ENCODE measurements at places on chromosomes 6 and 20.

GRCh38 chr6:29425075-29425474, 10.3 kb downstream of the OR12D1 start:
- DNase-seq, result no peak

GRCh38 chr6:155155787-155156447, 107.9 kb upstream of the CLDN20 start:
- DNase-seq, result no peak

- no peak for DNase-seq
Measured at GRCh38 chr6:167093406-167093921, 29.4 kb upstream of the CCR6 start.

DNA sequence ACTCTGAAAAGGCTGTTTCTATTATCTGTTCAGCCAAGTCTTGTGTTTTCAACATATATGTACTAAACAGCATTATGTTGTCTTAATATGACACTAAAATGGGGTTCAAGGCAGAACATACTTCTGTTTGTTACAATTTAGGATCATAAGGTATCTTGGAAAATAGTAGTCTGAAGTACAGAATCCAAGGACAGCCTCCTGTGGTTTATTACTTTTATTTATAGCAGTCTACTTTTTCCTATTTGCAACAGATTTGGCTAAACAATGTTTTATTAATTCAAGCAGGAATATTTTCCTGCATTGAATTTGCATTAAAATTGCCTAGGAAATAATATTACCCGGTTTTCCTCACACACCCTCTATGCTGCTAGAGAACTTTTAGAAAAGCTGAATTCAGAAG, 67.7 kb downstream of the PLEKHG1 start:
- DNase-seq, result no peak

- DNase-seq, result no peak
Measured at GRCh38 chr6:113599444-113599843, 257.7 kb upstream of the MARCKS start.

- DNase-seq, result no peak
Measured at GRCh38 chr6:28772480-28773381, 151.1 kb downstream of the TRIM27 start.

- no peak for DNase-seq
Measured at GRCh38 chr20:52207020-52207810, 15.6 kb upstream of the ZFP64 start.

- DNase-seq, result no peak
Measured at GRCh38 chr6:102023977-102024657, 630.6 kb downstream of the GRIK2 start.

DNA sequence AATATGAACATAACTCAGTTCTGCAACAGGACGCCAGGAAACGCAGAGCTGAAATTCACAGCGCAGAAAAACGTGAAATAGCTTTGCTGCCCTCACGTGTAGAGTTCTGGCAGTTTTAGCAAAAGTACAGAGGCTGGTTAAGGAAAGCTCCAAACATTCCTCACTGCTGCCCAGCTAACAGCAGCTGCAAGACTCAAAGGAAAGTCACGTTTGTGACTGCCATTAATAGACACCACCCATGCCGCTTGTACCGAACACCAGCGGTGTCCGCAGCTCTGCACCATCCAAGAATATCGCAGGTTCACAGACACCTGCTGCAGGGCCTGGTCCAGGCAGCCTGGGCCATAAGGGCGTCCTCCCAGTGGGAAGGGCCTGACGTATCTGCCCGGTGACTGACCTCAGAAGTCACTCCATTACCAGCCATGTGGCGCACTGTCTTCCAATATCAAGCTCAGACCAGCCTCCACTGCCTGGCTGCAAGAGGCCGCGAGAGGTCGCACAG, 61.4 kb downstream of the WDR27 start:
- no peak for DNase-seq

GRCh38 chr6:133587546-133588160, 301.3 kb upstream of the TCF21 start:
- DNase-seq, result no peak

GRCh38 chr20:427401-427800, 19.3 kb downstream of the RBCK1 start:
- no peak for DNase-seq

DNA sequence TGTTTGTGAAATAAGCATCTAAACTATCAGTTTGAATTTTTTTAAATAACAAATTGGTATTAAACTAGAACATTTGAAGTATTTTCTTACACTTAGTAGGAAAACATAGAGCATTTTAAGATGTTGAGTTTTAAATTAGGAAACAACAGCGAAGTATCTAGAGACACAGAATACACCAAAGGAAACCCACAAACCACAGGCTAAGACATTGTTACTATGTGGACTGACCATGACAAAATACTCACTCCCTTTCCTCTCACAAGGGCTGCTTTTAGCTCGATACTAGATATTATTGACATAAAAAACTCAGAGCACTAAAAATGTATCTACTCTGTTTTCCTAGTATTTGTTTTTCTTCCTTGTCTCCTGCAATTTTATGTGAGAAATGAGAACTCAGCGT, 266.0 kb upstream of the CITED2 start:
- no peak for DNase-seq

DNA sequence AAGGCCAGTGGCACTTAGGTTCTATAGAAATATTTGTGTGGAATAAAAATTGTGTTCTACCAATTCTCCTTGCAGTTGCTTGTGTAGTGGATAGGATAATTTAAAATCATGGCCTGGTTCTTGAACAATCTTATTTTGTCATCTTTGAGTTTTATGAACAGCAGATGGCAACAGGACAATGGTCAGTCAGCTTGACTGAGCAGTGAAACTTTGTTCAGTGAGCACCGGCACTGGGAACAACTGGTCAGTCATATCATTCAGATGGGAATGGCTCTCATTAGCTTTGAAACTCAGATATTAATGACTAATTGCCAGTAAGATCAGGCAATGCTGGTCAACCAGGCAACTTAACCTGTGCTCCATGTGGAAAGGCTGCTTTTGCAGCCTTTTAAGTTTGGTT, 129.2 kb downstream of the BCKDHB start:
- no peak for DNase-seq

- no peak for DNase-seq
Measured at GRCh38 chr20:48862279-48862678, 34.5 kb upstream of the PREX1 start.

GRCh38 chr20:46979603-46980241, 85.1 kb downstream of the EYA2 start:
- no peak for DNase-seq

GRCh38 chr6:27091661-27092315, 155.7 kb upstream of the PRSS16 start:
- peak; percentile 77 for DNase-seq

- peak; percentile 4 for DNase-seq
Measured at GRCh38 chr6:137237413-137238170, 18.4 kb upstream of the IFNGR1 start.

DNA sequence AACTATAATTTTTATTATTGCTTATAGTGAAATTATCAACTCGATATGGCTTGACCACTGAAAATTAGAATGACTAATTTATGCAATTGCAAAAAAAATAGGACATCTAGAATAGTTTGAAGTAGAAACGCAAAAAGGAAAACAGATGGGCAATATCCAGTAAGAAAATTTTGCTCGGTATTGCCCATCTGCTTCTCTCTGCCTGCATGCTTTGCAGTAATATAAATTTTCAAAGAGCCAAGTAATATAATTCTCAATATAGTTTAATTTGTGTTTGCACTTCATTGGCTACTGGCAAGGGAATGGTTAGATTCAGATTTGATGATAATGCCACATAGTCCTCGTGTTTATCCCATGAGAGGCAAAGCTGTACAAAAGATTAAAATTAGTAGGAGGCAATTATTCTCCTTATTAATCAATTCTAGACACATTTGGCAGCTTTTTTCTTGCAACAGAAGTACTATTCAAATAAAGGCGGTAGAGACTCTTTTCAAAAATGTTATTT, 27.3 kb upstream of the LAMA2 start:
- no peak for DNase-seq

GRCh38 chr20:57250607-57251343, 15.7 kb downstream of the BMP7 start:
- no peak for DNase-seq

DNA sequence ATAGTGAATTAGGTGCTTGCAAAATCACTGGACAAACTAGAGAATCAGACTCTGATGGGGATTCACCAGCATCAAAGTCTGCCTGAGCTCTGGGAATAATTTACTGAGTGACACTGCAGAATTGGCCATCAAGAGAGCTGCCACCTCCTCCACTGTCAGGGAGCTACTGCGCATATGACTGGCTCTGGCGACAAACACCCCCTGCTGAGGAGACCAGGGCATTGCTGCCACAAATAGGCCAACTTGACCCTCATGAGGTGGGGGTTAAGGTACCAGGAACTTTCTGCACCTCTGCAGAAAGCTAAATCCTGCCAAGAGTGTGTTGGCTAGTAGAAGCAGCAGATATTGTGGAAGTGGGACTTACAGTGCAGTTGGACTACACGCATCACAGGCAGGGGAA, 88.0 kb downstream of the CDS2 start:
- DNase-seq, result no peak

DNA sequence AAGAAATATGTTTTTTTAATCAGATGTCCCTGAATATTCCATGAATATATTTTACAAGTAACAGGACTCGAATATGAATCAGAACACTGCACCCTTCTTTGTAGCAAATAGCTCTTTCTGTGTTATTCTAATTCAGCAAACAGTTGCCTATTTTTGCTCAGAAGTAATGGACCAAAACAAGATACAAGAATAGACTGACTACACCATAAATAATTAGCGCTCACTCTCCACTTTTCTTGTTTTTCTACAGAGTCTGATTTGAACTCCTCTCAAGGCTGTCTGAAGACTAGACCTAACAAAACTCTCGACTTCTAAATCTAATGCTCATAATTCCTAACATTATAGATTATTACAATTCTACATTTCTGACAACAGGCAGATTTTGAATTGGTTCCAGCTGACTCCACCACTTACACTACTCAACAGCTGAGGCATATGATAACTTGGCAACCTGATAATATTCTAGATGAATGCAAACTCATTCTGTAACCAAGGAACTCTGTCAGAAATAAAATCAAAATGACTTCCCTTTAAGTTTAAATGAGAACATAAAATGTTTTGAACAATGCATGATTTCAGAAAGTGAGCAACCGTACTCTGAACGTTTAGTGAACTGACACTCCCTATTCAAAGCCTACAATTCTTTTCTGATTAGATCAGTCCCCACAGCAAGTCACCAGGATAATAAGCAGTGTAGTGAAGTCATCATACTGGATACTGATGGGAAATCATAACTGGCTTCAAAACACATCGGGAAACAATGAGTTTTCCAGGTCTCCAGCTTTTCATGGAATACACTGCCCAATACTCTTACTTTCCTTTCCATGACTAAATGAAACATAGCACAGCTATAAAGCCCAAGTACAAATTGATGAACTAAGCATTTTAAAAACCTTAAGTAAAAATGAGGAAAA, 114.2 kb upstream of the BEND6 start:
- no peak for DNase-seq

DNA sequence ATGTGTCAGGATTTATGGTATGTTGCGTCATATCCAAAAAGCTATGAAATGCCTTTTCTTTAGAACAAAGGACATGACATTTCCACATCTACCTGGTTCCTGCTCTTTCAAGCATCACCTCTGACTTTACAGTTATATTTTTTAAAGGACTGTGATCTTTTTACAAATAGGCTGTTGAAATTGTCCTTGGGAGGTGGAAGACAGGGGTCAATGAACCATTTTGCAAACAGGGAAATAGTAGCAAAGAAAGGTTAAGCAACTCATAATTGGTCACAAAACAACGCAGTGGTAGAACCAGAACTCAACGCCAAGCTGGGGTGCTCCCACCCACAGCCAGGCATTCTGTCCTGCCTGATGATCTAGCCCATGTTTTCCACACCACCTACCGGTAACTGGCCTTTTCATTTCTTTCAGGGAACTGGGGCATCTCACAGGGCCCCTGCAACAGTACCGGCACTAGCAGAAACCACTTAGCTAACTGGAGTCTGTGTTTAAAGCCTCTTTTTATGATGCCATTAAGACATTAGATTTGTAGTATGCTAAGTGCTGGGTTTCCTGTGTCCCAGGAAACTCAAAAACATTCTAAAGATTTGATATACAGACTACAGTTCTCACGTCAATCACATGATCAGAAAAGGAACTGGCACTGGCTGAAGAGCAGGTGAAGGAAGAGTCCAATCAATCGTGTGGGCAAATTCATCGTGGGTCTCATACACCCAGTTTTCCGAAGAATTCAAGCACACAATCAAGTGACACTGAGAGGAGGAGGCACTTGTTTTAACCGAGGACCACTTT, 13.9 kb downstream of the ZNF217 start:
- DNase-seq, result no peak

- DNase-seq, result no peak
Measured at GRCh38 chr6:25302677-25303128, 23.5 kb downstream of the CARMIL1 start.

DNA sequence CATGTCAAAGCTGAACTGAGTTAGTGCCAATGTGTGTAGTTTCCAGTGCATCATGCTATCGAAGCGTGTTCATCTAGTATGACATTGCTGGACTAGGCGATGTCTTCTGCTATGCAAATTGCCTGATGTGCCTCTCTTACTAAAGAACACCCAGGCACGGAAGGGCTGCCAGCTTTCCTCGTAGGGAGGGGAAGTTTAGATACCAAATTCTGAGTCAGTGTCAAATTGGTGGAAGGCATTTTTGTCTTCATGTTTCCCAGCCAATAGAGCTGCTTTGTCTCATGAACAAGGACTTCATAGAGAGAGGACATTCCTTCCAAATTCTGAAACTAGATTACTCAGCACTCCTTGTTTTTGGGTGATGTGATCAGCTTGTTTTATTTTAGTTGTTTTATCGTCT, 320.1 kb downstream of the BTBD3 start:
- no peak for DNase-seq

DNA sequence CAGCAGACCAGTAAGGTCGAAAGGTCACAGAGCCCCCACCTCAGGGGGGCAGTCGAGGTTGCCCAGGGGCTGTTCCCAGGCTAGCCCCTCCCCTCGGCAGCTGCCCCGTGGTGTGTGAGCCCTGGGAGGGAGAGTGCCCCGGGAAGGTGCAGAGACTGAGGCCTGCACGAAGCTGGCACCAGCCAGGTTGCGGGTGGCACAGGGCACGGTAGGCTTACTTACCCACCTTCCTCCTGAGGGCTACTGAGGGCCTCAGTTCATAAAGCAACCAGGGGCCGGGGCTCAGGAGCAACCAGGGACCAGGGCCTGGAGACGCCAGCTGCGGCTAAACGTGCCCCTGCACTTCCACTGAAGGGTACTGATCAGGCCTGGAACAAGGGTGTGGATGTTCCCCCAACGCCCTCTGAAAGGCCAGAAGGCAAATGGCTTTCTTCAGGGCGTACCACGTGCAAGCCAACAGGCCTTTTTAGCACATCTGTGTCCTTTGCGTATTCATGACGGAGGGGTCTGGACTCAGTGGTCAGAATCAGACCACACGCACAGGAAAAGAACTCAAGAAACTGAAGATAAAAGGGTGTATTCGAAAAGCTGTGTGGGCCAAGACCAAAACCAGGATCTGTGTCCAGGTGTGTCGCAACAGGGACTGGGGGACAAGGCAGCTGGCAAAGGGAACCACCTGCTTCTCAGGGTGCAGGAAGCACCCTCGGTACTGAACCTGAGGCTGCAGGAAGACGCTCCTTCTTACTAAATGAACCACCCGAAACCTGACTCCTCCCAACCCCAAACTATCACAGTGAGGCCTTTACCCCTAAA, 24.5 kb upstream of the TCFL5 start:
- no peak for DNase-seq

Measured in HAP-1 (cell line).